ENCODE measurements at places on chromosomes 13 and 19.

DNA sequence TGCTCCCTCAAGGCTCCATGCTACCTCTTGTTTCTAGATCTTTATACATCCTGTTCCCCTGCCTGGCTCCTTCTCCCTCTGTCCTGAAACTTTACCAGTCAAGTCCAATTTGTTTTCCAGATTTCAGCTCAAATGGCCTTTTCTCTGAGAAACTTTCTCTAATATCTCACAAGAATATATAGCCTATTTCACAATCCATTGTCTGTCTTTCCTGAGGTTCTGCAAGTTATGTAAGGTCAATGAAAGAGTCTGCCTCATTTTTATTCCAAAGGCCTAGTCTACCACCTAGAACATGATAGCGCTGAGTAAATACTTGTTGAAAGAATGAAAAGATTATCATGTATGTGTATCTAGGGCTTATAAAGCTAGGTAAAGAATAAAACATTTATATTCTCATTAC lies 348.8 kb downstream of the SPRY2 start:
- no peak for DNase-seq

DNA sequence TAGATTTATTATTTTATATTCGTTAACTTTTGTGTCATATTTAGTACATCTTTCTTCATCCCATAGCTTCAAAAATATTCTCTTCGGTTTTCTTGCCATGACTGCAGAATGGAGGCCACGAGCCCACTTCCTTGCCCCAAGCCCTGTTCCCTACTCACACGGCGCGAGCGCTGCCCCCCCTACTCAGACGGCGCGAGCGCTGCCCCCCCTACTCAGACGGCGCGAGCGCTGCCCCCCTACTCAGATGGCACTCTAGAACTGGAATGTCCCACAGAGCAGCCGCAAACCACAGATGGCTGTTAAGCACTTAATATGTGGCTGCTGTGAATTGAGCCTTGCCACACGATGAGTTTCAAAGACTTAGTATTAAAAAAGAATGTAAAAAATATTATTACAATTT lies 102.2 kb upstream of the PEG3 start:
- no peak for DNase-seq

GRCh38 chr13:71866335-71867130 lies 471 bp downstream of the DACH1 start:
- DNase-seq, result no peak

- no peak for DNase-seq
Observed at GRCh38 chr13:106919133-106919532, 351.2 kb upstream of the ARGLU1 start.

DNA sequence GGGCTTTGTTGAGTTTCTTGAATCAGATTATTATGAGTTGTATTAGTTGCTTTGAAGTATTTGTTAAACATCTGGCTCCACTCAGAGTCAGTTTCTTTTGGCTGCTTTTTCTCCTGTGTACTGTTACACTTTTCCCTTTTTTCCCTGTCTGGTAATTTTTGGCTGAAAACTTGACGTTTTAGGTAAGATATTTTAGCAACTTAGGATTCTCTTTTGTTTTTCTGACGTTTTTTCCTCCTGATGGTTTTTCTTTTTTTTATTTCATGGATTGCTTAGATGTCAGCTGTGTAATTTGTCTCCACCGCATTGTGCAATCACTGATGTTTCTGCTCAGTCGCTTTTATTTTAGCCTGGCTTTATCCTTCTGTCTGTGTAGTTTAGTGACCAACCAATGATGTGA lies 20.7 kb downstream of the RFC3 start:
- no peak for DNase-seq

GRCh38 chr13:34747507-34747906 lies 194.6 kb upstream of the NBEA start:
- no peak for DNase-seq

GRCh38 chr19:34350161-34350561 lies 14.8 kb upstream of the GPI start:
- DNase-seq, result peak; percentile 71

DNA sequence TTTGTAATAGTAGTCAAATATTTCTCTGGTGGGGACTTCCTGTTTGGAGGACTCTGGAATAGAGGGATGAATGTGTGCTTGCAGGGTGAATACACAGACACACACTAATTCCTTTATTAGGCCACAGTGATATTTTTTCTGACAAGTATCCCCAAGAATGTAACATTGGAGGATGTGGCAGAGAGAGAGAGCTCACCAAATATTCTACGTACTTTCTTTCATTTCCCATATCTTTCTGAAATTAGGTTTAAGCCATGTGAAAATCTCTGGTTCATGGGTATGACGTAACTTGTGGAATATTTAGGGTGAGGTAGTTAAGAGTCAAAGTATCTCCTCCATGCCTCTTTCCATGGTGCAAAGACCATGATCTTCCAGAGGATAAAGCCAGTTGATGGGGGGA lies 463.4 kb downstream of the DIAPH3 start:
- DNase-seq, result no peak

- no peak for DNase-seq
Observed at GRCh38 chr13:20140487-20140886, 20.4 kb downstream of the GJA3 start.

DNA sequence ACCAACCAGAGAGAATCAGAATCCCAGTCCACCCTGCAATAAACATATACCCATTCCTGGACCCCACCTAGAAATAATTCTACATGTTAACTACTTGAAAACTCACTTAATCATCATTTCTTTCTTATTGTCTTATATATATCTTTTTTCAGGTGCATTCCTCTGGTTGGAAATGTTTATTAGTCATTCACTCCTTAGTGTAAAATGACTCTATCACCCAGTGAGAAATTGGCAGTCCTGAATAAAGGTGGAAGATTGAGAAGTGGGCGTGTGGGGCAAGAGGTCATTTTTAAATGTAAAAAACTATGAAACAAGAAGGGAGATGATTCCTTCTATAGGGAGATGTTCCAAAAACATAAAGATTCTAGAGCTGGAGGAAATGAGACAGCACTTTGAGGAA lies 101.2 kb upstream of the MBNL2 start:
- no peak for DNase-seq

DNA sequence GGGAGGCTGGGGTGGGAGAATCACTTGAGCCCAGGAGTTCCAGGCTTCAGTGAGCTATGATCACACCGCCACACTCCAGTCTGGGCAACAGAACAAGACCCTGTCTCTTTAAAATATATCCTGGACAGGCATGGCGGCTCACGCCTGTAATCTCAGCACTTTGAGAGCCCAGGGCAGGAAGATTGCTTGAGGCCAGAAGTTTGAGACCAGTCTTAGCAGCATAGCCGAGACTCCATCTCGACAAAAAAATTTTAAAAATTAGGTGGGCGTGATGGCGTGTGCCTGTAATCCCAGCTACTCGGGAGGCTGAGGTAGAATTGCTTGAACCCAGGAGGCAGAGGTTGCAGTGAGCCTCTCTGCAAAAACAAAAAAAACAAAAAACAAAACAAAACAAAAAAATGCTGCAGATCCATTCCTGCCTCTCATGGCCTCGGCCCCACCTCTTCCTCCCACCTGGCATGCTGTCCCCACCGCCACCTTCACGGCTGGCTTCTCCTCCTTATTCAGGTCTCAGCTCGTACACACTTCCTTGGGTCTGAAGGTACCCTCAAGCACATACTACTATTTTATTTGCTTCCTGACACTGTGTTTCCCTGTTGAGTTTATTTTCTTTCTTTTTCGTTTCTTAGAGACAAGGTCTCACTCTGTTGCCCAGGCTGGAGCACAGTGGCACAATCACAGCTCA lies 5.3 kb downstream of the RFX1 start:
- no peak for DNase-seq

DNA sequence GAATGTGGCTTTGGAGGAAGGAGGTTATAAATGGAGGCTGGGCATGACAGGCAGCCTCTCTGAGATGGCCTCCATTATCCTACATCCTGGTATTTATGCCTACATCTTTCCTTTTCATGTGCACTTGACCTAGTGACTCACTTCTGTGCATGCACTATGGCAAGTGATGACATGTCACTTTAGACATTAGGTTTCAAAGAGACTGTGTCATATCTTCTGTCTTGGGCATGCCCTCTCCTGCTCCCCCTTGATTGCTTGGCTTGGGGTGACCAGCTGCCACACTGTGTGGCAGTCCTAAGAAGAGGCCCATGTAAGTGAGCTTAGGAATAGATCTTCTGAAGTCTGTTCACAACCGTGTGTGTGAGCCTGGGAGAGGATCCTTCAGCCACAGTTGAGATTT lies 472.8 kb downstream of the FGF9 start:
- no peak for DNase-seq

DNA sequence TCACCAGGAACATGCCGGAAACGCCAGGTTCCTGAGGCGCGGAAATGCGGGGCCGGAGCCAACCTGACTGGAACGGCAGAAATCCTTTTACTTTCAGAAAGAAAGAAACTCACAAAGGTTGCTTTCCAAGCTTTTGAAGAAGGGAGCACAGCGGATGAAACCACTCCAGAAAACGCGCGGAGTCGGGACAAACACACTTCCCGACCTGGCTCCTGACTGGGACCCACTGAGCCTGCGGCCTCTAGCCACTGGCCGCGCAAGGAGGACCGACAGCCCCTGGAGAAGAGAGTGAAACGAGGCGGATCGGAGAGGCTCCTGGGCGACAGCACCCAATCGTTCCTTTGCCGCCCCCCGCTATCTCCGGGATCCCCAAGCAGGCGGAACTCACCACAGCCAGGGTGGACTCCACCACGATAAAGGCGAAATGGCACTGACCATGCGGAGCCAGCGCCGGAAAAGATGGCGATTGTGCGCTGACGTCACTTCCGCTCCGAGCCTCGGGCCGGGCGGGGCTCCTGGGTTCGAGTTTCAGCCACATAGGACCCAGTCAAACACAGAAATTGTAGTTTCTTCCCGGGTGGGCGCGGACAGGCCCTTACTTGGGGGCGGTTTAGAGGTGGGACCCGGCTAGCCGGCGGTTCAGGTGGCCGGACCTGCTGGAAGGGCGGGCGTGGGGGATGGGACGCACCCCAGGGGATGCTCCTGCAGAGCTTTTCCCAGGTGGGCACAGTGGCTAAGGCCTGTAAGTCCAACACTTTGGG lies at the start of gene ZNF121:
TSS of gene ZNF121 (minus strand) at position 432 of the 761 bp plus-strand sequence. CDS start 16,407 bp downstream, outside the sequence.
- DNase-seq, result peak; percentile 86

- no peak for DNase-seq
Observed at GRCh38 chr19:33446330-33447293, 73.1 kb downstream of the CEBPG start.

DNA sequence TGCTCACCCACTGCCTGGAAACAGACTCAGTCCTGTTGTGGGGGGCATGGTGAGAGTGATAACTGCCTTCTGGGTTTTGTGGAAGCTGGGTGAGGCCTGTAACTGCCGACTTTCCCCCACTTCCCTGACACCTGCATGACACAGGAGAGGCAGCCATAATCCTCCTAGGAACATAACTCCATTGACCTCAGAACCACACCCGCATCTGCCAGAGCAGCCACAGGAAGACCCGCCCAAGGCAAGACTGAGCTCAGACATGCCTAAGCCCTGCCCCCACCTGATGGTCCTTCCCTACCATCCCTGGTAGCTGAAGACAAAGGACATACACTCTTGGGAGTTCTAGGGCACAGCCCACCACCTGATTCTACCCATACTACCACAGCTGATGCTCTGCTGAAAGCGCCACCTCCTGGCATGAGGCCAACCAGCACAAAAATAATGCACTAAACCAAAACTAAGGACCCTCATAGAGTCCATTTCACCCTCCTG lies 326.7 kb downstream of the RBM26 start:
- no peak for DNase-seq

GRCh38 chr19:6374161-6374709 lies 1.5 kb downstream of the PSPN start:
- DNase-seq, result no peak

DNA sequence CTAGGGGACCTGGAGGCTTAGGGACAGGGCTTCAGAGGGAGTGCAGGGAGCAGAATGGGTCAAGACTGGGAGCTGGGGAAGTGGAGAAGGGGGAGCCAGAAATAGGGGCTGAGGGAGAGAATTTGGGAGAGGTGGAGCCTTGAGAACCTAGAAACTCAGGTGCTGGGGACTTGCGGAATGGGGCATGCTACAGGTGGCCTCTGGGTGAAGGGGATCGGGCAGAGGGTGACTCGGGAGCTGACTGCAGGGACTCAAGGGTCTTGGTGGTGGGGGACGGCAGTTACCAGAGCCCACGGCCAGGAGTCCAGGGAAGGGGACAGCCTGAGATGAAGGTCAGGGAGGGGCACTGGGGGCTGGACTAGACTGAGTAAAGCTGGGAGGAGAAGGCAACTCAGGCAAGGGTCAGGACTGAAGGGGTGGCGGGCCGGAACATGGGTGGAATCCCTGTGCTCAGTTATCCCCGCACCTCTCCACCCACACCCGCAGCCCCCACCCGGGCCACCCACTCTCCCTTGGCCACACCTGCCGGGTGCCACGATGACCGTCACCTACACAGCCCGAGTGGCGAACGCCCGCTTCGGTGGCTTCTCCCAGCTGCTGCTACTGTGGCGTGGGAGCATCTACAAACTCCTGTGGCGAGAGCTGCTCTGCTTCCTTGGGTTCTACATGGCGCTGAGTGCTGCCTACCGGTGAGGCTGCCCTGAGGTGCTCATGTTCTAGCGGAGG lies 628 bp downstream of the BEST2 start:
- DNase-seq, result no peak

GRCh38 chr19:58560921-58561320 lies 2.5 kb upstream of the UBE2M start:
- no peak for DNase-seq

- DNase-seq, result peak; percentile 85
Observed at GRCh38 chr19:41934849-41935374, 6.7 kb upstream of the ERFL start.

DNA sequence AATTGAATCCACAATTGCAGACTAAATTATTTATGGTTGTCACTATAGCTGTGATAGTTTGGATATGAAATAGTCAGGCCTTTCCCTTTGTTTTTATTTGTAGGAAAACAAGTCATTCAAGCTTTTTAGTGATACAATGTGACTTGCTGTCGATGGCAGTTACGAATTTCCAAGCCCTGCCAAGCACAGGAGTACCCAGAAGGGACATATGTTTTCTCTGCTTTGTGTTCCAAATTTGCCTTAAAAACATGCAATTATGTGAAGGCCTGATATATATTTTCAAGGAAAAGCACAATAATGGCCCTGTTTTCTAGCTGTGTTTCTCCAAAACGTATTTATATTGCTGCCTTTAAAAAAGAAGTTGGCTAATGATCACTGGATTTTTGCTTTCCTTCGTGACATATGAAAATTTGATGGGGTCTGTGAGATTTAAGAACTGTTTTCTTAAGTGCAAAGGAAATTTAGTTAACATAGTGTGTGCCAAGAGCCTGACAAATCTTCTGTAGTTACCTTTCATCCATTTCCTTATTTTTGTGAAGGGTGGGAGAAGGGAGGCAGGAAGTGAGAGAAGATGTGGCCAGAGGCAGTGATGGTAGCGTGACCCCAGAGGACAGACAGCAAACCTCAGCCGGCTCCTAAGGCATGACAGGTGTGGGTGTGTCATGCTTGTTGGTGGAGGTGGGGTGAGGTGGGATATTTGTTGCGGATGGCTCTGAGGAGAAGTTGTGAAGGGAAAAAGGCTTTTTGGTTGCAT lies 79.6 kb downstream of the TEX26 start:
- no peak for DNase-seq

GRCh38 chr13:35926859-35927530 lies 204.2 kb downstream of the DCLK1 start:
- no peak for DNase-seq

Data from stimulated activated CD4-positive, alpha-beta T cell treated with anti-CD3 and anti-CD28 coated beads, Interleukin-4, amount 100 ng/mL, for 24 hours (primary cell).